ENCODE measurements at places on chromosomes 1 and 21.

- no peak for DNase-seq
Measured at GRCh38 chr1:39958403-39959200, 3.7 kb downstream of the MFSD2A start.

DNA sequence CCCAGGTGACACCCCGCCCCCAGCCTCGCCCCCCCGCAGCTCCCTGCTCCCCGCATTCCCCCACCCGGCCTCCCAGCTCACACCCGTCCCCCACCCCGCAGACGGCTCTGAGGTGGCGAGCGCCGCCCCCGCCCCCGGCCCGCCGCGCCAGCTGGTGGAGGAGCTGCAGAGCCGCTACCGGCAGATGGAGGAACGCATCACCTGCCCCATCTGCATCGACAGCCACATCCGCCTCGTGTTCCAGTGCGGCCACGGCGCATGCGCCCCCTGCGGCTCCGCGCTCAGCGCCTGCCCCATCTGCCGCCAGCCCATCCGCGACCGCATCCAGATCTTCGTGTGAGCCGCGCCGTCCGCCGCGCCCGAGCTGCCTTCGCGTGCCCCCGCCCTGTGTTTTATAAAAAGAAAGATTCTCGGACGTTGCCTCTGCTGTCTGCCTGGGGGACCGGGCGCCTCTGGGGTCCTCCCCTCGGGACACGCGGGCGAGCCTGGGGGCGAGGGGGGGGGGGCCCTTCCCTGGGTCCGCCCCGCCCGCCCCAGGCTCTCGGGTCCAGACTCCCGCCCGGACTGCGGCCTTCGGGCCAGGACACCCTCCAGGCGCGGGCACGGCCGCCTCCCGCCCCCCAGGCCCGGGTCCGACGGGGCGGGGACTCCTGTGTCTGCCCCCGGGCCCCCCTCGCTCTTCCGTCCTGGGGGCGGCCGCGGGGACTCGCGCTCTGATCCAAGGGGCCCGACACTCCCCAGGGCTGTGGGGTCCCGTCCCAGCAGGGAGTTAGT lies 1.6 kb upstream of the MMP23B start:
- DNase-seq: peak; percentile 96

GRCh38 chr1:164563721-164564360 lies 4.9 kb downstream of the PBX1 start:
- DNase-seq: no peak

DNA sequence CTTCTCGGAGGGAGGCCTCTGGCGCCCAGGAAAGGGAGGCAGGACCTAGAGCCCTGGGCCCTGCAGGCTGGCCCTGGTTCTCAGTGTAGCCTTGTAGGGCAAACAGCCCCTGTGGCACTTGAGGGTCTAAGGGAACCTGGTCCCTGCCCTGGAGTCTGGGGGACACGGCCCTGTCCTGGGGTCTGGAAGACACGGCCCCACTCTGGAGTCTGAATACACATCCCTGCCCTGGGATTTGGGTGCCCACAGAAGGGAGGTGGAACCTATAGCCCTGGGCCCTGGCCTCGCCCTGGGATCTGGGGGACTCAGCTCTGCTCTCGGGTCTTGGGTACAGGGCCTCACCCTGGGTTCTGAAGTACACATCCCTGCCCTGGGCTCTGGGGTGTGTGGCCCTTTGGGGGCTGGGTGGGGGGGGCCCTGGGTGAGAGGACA lies 97.9 kb downstream of the OBSCN start:
- DNase-seq: no peak

- DNase-seq: no peak
Measured at GRCh38 chr1:39509360-39510009, 18.0 kb downstream of the BMP8A start.

DNA sequence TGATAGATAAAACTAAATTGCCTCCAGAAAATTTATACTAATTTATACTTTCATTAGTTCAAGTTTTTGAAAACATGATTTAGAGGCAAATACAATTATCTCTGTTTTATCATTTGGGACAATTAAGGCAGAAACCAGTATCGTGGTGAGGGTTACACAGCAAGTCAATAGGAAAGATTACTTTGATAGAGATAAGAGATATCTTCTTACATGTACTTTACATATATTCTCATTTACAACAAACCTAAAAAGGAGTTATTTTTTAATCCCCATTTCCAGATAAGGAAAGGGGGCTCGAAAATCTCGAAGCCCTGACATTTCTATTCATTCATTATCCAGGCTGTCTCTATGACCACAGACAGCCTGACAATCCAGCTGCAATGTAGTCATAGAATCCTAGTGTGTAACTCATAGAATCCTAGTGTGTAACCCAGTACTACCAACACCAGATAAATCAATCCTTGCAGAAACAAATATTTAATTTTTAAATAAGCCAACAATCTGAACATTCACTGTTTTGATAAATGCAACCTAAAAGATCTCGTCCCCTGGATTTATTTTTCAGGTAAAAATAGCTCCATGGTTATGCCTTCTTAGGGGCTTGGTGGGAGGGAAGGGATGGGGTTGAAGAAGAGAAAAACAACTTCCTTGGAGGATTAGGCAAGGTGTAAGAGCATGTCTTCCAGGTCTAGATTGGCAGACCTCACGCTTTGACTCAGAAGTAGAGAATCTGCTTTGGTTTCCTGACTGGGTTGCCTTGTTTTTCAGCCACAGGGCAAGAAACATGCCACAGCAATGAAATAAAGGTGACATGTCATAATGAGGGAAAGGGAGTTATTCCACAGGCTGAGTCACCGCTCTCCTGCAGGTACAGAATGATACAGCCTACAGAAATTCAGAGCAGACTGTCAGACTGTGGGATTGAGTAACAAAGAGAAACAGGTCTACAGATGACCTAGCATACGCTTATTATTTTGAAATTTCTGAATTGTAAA lies 45.6 kb downstream of the IRF2BP2 start:
- DNase-seq: no peak

GRCh38 chr1:84795966-84796600 lies 96.9 kb downstream of the LPAR3 start:
- no peak for DNase-seq

DNA sequence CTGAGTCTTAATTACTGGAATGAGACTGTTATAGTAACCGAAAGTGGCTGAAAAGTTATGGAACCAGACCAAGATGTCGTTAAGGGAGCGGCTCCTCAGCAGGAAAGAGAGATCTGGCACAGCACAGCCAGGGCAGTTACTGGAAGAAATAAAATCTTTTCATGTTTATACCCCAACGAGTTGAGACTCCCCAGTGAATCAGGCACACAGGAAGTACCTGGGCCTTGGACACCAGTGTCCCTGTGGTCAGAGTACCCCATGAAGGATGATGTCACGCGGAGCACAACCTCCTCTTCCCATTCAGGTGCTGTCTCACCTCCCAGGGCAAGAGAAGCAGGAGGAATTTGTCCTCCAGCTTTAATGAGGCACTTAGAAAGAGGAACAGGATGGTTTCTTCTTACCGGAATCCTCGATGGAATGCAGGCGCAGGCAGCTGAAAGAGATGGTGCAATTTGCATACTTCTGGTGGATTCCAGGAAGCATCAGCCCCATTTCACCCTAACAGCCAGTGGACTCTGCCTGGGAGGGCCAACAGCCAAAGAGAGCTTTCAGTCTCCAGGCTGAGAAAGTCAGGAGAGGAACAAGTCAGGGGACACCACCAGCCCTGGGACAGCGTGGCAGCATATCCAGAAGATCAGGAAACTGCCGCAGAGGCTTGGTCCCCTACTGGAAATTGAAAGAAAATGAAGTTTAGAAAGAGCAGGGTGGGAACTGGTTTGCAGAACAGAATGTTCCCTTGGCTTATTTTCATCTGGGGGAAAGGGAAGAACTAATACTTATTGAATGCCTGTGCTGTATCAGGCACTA lies 35.9 kb upstream of the CTTNBP2NL start:
- no peak for DNase-seq

DNA sequence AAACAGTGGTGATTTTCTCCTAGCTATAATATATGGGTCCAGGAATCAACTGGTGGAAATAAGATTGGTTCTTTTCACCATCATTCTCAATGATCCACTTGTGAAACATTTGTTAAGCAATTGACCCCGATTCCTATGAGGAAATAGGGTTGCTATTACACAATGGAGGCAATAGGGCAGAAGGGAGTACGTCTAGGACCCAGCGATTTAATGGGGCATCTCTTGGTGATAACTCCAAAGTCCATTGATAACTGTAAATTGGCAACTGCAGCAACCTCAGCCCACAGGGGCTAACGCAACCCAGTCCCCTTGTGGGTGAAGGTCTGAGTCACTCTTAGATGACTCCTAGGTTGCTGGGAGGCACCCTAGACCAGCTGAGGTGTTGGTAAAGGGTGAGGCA lies 62.5 kb upstream of the BARHL2 start:
- no peak for DNase-seq

DNA sequence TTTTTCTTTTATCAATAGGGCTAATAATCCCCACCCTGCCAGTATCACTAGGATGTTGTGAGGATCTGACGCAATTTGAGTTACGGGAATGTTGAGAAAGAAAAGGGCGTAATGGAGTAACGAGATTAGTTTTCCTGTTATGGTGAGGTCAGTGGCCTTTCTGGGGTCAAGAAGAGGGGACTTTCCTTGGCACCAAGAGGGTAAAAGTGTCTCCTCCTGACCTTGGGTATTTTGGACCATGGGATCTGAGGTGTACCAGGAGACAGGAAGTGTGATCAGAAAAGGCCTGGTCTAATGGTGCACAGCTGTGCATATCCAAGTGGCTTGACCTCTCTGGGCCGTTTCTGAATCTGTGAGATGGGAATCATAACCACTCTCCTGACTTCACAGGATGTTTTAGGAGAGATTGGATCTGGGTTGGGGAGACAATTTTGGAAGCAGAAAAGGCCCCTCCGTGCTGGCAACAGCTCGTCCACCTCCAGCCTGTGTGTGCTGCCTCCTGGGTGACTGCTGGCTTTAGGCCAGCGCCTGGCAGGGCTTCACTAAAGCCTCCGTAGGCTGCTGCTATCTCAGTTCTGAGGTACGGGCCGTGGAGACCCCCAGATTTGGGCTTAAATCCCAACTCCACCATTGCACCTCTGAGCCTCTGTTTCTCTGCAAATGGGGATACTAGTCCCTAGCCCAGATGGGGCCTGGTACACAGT lies 37.1 kb downstream of the ALPL start:
- no peak for DNase-seq

GRCh38 chr1:206970446-206970845 lies at the start of gene FCAMR:
Gene FCAMR, minus strand, starts transcription at chr1:206970460. Its CDS starts 335 bp downstream, at chr1:206970125.
- DNase-seq: no peak

DNA sequence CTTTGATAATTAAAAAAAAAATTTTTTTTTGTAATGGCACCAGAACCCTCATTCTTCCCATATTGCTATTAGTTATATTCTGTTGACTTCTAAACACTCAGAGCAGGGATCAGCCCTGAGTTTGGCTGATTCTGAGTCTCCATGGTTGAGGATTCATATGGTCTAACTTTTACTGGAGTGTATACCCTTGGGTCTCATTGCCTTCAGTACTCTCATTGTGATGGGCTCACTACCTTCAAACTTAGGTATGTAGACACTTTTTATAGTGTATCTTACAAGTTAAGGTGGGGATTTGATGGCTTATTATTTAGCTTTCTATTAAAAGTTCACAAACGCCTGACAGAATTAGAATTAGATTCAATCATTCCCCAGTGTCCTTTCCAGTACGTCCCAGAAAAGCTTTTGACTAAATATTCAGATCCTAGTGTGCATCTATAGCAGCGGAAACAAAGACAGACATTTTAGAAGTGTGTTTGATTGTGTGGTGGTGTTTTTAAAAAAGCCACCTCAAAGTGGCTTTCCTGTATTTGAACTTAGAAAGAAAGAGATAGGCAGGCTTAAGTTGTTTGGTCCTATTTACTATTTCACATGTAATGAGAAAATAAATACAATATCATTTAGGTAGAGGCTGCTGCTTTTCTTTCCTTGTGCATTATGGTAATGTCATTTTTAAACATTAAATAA lies 1.4 kb downstream of the MACF1 start:
- no peak for DNase-seq

GRCh38 chr1:205351984-205352713 lies 4.6 kb downstream of the KLHDC8A start:
- DNase-seq: no peak

DNA sequence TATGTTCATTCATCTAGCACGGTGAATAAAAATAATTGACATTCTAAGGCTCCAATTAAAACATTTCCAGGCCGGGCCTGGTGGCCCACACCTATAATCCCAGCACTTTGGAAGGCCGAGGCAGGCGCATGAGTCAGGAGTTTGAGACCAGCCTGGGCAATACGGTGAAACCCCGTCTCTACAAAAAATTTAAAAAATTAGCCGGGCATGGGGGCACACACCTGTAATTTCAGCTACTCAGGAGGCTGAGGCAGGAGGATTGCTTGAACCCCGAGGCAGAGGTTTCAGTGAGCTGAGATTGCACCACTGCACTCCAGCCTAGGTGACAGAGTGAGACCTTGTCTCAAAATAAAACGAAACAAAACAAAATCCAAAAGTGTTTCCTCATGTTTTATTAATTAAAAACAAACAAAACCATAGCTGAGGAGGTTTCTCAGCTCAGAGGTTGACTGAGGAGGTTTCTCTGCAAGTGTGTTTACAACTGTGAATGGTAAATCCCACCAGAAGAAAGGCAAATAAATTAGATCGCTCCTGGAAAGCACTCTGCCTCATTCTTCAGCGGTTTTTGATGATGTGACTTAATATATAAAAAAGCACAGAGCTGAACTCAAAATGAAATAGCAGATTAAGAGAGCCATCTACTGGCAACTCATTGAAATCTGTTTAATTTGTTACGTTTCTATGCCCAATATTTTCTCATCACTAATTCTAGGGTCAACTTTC lies 37.7 kb upstream of the ATG4C start:
- peak; percentile 74 for DNase-seq

DNA sequence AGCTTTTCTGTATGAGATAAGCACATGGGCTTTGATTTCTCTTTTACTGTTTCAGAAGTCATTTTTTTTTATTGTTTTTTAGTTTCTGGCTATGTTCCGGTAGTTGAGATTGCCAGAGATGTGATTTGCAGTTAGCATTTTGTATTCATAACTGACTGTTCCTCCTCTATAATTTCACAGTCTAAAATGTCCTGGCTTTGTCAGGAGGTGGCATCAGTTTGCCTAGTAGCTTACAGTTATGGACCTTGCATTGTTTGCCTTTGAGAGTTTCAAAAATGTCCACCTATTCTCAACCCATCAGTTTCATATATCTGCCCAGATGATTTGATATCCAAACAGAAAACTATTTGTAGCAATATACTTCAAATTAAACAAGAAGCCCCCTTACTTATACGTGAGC lies 39.5 kb upstream of the ST6GALNAC3 start:
- no peak for DNase-seq

DNA sequence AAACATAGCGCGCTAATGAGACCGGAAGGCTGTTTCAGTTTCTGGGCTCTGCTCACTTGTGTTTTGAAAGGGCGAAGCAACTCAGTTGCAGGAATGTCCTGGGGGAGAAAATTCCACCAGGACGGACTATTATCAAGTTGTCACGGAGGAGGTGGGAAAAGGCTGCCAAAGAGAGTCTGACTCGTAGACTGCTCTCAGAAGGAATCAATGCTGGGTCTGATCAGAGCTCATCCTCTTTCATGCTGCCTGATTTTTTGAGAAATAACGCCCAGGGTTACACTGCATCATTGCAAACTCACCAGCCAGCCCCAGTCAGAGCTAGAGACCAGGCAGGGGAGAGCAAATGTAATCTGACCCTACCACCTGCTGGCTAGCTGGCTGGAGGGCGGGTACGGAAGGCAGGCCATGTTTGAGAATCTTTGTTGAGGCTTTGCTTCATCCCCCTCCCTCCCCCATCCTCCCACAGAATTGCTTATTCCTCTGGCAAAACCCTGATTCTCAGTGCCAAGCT lies 36.4 kb upstream of the BCL9 start:
- no peak for DNase-seq

- DNase-seq: no peak
Measured at GRCh38 chr1:115748401-115749150, 19.9 kb downstream of the CASQ2 start.

- no peak for DNase-seq
Measured at GRCh38 chr1:10973552-10973951, 38.9 kb upstream of the TARDBP start.

- DNase-seq: peak; percentile 70
Measured at GRCh38 chr1:18232052-18232451, 124.5 kb downstream of the IGSF21 start.
